ENCODE measurements at places on chromosomes 16 and 17.

DNA sequence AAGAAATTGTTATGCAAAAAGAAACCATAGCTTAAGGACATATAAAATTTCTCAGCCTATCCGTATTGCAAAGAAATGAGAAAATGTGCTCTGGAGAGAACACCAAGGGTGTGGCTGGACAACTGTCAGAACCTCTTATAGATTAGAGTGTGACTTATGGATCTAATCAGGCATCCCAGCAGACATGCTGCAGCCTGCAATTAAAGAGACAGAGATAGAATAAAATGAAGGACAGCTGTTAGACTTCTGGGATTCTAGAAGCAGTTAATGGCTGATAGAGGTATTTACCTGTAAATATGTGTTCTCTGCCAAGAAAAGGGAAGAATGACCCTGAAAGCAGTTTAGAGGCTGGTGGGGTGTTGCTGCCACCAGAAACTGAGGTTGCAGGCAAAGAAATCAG lies 160.1 kb upstream of the KIF2B start:
- DNase-seq, result no peak

- DNase-seq, result no peak
These were observed 7.2 kb downstream of the CA7 start for GRCh38 chr16:66851166-66851964.

DNA sequence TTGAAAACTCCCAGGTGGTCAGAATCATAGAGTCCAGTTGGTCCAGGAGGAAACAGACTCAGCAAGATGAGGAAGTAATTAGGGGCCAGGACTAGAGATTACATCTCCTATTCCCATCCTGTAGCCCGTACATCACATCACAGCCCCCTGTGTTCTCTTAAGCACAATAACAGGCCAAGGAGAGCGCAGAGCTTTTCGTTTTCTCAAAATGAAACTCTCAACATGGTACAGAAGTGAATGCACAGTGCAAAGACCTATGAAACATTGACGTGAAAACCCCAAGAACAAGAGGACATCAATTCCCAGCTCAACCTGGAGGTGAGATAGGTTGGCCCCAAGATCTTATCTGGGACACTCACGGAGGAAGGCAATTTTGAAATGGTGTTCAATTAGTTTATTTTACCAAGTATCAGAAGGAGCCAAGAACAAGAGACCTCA lies 9.0 kb downstream of the PIK3R5 start:
- no peak for DNase-seq

DNA sequence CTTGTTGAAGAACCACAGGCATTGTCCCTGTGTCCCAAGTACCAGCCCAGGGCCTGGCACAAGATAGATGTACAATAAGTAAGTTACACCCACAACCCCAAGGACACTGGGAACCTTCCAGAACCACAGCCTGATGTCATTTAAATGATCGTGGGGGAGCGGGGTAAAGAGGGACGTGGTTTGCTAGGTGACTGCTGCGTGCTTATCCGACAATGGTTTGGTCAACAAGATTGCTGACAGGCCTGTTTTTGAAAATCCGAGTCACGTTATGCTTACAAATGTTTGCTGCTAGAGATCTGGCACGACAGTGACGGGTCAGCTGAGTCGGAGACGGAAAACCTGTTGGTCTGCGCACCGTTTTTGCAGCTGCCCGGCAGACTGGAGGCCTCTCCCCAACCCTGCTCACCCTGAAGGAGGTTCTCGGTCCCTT lies 22.8 kb downstream of the COTL1 start:
- DNase-seq, result no peak

DNA sequence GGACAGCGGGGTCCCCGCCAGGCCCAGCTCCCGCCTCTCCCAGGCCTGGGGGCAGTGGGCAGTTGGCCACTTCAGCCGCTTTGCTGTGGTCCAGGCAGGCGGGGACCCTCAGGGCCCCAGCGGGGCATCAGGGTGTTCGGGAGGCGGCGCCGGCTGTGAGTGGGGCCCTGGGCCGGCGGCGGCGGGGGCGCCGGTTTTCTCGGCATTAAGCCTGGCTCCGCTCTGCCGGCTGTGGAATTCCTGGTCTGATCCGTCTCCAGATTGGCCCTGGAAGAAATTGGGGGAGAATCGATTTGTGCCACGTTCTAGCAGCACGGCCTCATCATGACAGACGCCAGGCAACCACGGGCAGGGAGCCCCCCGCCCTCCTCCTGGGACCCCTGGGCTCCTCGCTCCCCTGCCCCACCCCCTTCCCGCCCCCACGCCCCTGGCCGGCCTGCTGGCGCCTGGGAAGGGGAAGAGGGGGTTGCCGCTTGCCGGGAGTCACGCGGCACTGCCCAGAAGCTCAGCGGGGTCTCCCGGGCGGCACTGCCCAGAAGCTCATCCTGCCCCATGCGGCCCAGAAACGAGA lies 28.6 kb upstream of the SSTR5 start:
- no peak for DNase-seq

DNA sequence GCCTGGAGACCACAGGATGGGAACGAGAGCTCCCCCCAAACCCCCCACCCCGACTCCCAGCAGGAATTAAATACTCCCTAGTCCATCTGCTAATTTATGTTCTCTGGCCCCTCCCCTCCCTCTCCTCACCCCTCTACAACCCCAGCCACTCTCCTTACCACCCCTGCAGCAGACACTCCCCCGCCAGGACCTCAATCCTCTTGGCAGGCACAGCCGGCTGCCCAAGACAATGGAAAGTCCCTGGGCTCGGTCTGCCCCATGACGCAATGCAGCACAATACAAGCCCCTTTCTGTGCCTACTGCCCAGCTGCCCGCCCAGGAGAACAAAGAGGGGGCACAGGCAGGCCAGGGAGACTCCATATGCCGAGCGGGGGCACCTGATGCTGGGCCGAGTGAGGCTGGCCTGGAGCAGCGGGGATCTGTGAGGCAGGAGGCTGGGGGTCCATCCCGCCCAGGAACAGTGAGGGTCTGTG lies 30.3 kb upstream of the CDC42EP4 start:
- DNase-seq, result peak; percentile 80

DNA sequence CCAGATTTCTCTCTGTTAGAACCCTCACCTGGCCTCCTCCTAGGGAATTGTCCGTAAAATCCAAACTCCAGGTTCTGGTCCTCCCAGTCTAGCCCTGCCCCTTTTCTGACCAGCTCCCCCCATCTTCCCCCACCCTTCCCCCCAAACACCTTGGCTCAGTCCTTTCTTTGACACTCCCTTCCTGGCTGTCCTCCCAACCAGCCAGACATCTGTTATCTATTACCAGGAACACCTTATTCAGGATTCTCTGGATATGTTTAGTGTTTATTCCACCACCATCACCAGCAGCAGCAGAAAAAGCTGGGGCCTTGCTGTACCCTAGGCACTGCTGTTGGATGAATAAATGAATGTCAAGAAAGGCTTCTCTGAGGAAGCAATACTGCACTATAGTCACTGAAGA lies 4.0 kb upstream of the CMTM3 start:
- no peak for DNase-seq

DNA sequence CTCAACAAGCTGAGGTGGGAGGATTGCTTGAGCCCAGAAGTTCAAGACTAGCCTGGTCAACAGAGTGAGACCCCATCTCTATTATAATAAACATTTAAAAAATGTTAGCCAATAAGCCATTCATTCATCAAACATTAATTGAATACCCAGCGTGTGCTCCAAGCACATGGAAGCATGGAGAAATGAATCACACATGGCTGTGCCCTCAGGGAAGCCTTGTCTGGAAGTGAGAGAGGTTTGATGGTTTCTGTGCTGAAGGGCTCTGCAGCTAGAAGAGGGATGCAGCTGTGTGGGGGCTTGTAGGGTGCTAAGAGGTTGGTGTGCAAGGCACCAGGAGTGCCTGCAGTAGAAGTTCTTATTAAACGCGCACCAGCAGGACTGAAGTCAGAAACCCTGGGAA lies 11.2 kb downstream of the CYB5D2 start:
- DNase-seq, result no peak
